ENCODE measurements at places on chromosomes 6 and 20.

DNA sequence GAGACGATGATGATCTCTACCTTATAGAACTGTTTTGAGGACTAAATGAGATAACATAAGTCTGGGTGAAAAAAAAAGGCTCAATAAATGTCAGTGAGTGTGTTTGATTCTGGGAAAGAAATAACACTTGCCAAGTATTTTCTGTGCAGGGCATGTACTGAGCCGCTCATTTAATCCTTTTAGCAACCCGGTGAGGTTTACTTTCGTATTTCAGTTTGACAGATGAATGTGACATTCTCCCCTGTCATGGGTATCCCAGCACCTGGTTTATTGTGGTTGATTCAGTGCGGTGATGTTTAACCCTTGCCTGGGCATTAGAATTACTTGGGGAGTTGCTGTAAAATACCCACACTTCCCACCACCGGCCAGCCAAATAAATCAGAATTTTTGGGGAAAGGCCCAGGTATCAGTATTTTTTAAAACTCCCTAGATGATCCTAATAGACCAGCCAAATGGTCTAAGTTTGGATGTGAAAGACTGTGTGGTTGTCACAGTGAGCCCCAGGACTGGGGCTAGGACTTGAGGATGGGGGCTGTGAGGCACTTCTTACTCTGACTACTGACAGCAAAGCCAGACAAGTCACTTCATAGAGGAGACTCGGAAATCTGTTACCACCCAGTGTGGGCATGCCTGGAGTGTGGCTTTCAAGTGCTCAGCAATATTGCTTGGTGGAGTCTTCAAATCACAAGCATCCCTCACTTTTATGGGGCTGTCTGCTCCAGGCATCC lies 100.2 kb upstream of the KCNG1 start:
- DNase-seq, result no peak

- no peak for DNase-seq
Observed at GRCh38 chr6:44627091-44627882, 239.8 kb downstream of the CDC5L start.

DNA sequence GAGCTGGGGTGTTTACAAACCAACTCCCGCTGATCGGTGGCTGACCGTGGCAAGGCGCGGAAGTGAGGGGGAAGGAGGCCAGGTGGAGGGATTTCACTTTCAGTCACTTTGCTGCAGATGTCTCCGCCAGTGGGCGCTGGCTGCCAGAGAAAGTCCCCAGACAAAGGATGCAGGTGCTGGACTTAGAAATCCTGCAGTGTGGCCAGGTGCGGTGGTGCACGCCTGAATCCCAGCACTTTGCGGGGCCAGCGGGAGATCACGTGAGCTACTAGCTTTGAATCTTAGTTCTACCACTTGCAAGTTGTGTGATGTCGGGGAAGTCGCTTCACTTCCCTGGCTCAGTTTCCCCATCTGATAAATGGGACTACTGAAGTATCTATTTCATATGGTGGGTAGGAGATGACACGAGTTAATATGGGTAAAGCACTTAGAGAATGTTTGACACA lies 180.4 kb downstream of the ZNF217 start:
- peak; percentile 79 for DNase-seq

DNA sequence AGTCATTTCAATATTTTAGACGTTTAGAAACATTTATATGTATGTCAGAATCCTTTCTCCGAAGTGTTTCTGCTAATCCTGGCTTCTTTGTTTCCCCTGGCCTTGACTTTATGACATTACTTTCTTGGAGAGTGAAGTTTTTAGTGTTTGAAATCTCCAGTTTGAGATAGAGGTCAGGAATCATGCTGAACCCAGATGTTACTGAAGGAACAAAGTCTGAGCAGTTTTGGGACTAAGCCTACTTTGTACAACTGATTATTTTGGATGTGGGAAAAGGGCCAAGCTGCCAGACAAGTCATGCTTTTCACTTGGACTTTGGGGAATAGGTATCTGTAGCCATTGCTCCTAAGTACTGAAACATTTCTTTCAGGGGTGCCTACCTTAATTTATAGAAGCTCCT lies 2.3 kb downstream of the RNF144B start:
- no peak for DNase-seq

- DNase-seq, result peak; percentile 47
Observed at GRCh38 chr20:60254901-60255411, 296.7 kb downstream of the CDH26 start.

DNA sequence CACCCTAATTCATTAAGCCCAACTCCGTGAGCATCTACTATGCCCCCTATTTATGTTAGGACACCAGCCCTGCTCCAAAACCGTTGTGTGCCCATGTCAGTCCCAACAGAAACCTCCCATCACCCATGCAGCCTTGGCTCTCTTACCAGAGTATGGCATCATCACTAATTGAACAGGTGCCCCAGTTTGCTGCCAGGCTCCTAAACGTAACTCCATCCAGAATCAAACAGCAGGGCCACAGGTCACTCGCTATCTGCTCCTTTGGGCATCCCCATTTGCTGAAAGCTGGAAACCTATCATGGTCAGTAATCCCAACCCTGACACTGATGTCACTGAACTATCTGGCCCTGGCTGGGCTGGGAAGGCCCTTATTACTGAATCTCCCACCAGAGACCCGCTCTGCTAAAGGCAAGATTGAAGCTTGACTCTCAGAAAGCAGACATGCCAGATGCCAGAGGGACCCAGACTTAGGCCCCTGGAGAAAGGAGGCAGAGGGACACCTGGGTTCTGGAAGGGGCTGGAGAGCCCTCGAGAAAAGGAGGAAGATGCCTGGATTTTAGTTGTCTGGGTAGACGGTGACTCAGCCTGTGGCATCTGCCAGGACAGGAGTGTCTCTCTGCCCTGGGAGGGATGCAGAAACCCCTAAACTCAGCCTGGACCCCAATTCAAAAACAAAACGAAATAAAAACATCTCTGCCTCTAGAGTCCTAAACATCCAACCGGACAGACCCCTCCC lies 14.0 kb downstream of the MUCL3 start:
- DNase-seq, result no peak

- no peak for DNase-seq
Observed at GRCh38 chr6:1247056-1247455, 64.8 kb upstream of the FOXQ1 start.

GRCh38 chr6:63236398-63236817 lies 25.1 kb downstream of the FKBP1C start:
- no peak for DNase-seq

GRCh38 chr6:35091346-35092083 lies 49.6 kb downstream of the TCP11 start:
- DNase-seq, result no peak

DNA sequence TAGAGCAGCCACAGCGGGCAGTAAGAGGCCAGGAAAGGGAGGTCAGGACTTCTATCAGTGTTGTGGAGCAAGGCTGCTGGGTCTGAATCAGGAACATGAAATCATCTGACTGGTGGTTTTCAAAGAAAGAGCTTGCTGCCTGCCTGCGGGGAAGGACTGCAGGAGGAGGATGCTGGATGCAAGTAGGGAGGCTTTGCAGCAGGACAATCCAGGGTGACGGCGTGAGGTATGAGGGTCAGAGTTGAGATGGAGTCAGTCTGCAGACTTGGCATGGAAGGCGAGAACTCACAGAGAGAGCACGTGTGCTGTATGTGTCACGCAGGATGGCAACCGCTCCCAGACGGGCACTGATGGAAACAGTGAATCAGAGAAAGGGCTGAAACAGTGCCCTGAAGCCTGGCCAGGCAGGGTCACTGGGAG lies 59.2 kb upstream of the CD93 start:
- DNase-seq, result no peak

- no peak for DNase-seq
Observed at GRCh38 chr6:44064089-44064947, 62.9 kb downstream of the MRPL14 start.

- no peak for DNase-seq
Observed at GRCh38 chr6:81800666-81801065, 48.2 kb upstream of the TENT5A start.

- no peak for DNase-seq
Observed at GRCh38 chr6:7262746-7263518, 50.1 kb downstream of the SSR1 start.

GRCh38 chr6:27667016-27667656 lies 194.2 kb upstream of the ZNF184 start:
- DNase-seq, result no peak

All from RPMI8226 (cell line).